ENCODE measurements at places on chromosomes 3 and 15.

GRCh38 chr3:17013050-17013449 is 128.3 kb downstream of the PLCL2 start:
- no peak for DNase-seq

DNA sequence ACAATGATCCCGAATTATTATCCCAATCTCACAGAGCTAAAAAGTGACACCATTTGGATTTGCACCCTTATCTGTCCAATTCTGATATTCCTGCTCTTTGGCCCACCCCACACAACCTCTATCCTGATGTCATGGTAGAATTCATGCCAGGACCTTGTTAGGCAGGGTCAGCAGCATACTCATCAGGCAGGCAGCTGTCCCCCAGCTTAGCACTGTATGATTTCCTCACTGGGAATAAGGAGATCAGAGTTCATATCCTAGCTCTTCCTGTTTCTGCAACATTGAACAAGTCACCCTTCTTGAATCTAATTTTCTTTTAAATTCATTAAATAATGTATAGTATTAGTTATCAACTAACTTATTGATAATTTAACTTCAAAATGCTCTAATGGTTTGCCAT is 12.0 kb upstream of the C3orf80 start:
- no peak for DNase-seq

DNA sequence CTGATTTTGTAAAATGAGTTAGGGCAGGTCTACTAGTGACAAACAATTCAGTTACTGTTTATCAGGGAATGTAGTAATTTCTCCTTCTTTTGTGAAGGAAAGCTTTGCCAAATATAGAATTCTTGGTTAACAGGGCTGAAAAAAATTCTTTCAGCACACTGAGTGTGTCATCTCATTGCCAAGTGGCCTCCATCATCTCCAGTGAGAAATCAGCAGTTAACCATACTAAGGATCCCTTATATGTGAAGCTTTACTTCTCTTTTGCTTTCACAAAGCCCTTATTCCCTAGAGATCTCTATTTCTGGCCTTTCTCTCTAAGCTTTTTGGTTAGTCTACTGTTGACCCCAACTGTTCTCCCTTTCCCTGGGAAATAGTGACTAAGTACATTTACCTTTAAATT is 269.1 kb downstream of the SCAPER start:
- no peak for DNase-seq

DNA sequence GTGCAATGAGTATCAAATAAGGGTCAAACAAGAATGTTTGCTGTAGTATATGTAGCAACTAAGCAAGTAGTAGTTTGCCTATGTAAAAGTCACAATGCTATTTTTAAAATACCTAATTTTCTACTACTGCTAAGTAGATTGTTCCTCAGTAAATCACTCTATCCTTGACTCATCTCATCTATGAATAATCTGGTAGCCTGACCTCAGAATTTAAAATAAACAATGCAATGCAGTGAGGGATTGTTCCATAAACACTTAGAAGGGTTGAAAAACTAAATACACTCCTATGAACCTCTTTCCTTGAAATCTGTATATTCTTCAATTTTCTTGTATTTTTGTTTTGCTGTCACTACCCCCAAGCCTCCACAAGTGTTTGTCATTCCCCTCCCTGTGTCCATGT is 253.3 kb downstream of the TBC1D5 start:
- no peak for DNase-seq

DNA sequence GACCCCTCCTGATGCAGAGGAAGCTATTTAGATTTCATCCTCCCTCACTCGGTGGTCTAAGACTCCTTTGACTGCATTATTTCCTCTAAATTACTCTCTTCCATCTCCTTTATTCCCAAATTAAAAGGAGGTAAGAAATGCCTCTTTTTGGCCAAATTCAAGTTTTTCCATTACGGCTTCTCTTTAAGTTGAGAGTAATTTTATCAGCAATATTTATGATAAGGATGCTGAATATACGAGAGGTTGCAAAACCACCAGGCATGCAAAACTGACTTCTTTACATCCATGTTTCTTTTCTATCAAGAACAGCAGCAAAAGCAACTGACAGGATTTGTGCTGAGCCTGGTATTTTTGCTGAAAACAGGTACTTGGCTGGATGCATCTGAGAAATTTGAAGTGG is 262.0 kb upstream of the RARB start:
- DNase-seq: no peak

- DNase-seq: no peak
Measured at GRCh38 chr3:139130390-139131140, 85.9 kb upstream of the PRR23C start.

- DNase-seq: no peak
Measured at GRCh38 chr3:185896636-185897035, 41.2 kb downstream of the TRA2B start.

DNA sequence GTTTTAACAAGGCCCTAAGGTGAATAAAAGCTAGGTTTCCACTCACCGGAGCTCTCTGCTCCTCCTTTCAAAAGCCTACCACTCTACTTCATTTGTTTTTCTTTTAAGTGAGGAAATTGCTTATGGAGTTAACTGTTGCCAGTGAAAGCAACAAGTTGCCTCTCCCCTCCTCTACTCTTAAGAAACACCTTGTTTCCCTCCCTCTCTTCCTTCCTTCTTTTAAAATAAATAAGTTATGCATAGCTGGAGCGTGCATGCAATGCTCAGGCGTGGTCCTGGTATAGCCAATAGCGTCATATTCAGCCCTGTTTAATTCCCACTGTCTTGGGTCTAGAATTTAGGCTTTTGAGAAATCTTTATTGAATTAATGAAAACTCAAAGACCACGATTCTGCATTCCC is 101.1 kb upstream of the IGF1R start:
- DNase-seq: no peak

DNA sequence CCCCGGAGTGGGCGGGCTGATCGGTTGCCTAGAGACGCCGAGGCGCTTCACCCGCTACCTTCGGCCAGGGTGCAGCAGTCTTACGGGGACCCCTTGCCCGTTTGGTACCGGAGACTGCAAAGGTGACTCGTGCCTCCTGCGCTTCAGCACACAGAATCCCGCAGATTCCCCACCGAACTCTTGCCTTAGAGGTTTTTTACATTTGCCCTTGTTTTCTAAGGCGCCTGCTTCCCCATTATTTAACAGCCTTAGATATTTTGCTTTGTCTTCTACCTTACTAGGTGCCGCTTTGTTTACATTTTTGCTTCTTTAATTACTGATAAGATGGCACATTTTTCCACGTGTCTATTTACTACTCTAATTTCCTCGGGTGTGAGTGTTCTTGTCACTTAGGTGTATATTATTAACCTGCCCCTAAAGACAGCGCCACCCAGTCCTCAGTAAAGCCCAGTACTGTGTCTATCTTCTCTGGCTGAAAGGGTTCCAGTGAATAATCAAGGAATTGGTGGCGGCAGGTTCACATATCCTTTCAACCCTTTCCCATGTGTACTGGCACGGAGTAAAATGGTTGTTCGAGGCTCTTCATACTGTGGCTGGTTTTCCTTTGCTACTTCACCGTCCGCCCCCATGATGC is 573 bp upstream of the CEP152 start:
- no peak for DNase-seq

- DNase-seq: no peak
Measured at GRCh38 chr3:84066915-84067314, 891.9 kb upstream of the CADM2 start.

DNA sequence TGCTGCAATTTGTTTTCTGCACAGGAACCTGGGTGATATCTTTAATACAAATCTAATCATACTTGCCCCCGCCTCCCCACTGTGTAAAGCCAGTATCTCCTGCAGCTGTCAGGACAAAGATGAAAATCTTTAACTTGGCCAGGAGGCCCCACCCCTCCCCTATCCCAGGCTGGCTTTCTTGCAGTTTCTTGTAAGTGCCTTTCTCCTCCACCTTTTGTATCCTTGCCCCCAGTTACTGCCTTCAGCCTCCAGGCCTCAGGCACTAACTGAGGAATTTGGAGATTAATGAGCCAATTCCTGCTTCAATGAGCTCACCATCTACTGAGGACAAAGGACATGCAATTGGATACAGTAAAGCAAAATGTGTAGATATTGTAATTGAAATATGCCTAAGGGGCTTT is 6.5 kb downstream of the GCSAM start:
- DNase-seq: no peak

DNA sequence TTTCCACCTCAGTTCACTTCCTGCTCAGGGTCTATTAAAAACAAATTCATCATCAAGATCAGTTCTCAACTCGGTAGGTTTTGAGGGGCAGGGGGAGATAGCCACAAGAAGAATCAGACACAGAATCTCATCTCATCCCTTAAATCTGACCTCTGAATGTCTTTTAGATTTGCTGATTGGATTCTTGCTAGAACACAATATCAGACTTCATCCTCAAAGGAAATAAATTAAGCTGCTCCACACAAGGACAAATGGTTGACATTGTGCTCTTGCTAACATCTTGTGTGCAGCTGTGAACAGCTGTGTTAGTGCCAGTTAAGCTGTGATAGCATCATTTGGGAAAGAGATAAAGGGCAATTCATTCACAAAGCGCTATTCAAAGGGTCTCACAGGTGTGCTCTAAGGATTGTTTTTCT is 184.0 kb upstream of the ADAMTS9 start:
- DNase-seq: no peak

DNA sequence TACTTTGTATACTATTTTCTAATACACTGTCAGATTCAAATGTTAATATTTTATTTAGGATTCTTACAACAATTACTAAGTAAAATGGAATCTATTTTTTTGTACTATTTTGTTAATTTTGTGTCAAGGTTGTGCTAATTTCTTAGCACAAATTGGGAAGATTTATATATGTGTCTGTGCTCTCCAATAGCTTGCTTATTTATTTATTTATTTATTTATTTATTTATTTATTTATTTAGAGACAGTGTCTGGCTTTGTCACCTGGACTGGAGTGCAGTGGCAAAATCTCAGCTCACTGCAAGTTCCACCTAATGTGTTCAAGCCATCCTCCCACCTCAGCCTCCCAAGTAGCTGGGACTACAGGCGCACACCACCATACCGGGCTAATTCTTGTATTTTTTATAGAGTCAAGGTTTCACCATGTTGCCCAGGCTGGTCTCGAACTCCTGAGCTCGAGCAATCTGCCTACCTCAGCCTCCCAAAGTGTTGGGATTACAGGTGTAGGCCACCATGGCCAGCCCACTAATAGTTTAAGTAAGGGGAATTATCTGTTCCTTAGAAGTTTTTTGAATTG is 34.6 kb downstream of the CTXND1 start:
- no peak for DNase-seq

DNA sequence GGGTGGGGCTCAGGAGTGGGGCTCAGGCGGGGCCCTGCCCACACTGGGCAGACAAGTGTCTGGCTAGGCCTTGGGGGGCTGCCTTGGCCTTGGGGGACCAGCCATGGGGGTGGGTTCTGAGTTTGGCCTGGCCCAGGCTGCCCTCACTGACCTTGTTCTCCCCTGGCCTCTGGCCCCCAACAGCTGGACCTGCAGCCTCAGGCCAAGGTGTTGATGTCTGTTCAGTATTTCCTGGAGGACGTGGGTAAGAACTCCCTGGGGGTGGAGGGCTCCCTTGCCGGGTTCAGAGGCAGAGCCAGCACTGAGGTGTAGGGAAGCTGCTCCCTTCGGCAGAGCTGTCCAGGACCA is 20.0 kb downstream of the PRKCD start:
- no peak for DNase-seq

GRCh38 chr15:63135804-63136203 is 14.1 kb downstream of the LACTB start:
- no peak for DNase-seq

GRCh38 chr3:16513141-16514020 is at the start of gene RFTN1:
Gene RFTN1 (minus strand): TSS chr3:16513699. CDS start chr3:16493869, 19,830 bp downstream.
- peak; percentile 54 for DNase-seq

DNA sequence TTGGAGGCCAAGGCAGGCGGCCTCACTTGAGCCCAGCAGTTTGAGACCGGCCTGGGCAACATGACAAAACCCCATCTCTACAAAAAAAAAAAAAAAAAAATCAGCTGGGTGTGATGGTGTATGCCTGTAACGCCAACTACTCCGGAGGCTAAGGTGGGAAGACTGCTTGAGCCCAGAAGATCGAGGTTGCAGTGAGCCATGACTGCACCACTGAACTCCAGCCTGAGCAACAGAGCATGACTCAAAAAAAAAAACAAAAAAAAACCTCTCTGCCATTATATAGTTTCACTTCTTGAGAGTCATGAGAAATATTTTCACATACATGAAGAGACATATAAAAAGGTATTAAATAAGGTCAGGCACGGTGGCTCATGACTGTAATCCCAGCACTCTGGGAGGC is 45.9 kb upstream of the CP start:
- DNase-seq: no peak

GRCh38 chr3:94429517-94429916 is 366.7 kb downstream of the NSUN3 start:
- DNase-seq: no peak

DNA sequence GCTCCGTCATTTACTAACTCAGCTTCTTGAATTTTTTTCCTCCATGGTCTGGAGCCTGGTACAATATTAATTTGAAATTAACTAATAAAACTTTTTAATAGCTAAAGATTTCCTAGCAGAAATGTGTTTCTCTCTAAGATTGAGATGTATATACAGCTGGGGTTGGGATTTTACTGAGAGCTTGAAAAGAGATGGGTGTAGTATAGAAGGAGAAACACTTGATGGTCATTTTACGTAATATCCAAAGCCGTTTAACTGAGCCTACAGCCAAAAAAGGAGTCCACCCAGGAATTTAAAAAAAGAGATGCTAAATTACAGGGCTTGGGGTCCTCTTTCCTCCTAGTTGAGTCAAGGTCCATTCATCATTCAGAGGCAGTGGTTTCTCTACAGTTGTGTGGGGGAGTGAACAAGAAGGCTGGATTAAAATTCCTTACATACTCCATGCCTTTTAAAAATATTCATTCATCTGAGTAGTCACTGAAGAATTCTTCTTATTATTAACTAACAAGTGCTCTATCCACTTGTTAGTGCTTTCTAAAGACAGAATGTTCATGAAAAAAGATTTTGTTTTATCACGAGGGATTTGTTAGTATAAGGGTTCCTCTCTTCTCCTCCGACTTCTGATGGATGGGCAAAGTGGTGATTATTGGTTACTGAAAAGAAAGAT is 255.3 kb upstream of the IL12A start:
- no peak for DNase-seq

- DNase-seq: no peak
Measured at GRCh38 chr3:118809696-118810498, 224.7 kb downstream of the IGSF11 start.

GRCh38 chr15:68310178-68310803 is 32.7 kb downstream of the FEM1B start:
- DNase-seq: no peak

GRCh38 chr3:132843851-132844553 is 121.8 kb upstream of the NPHP3 start:
- no peak for DNase-seq

GRCh38 chr3:146156666-146157314 is 4.2 kb downstream of the PLOD2 start:
- no peak for DNase-seq

GRCh38 chr3:75129101-75129500 is 514.6 kb upstream of the CNTN3 start:
- DNase-seq: no peak

DNA sequence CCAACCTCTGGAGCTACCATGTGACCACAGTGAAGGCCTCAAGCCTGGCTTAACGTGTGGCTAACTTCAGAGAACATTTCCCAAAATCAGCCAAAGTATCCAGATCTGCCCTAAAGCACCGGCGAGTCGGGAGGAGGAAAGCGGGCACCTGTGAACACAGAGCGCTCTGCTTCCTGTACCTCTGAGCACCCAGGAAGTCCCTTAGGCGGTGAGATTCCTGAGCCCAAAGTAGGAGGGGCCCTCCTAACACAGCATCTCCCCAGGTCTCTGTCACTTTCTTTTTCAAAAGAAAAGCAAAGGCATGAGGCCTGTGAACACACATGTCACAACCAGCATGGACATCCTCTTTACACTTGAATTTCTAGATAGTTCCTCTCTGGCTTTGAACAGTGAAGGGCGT is 944 bp upstream of the EIF4E3 start:
- peak; percentile 60 for DNase-seq

- DNase-seq: no peak
Measured at GRCh38 chr3:149511040-149511626, 36.6 kb downstream of the TM4SF4 start.

Data from stimulated activated CD4-positive, alpha-beta T cell treated with anti-CD3 and anti-CD28 coated beads, Interleukin-4, amount 100 ng/mL, for 4 hours (primary cell).